ENCODE measurements at places on chromosomes 2 and 18.
A peak's percentile ranks its signal among the peaks of the same experiment; 100 is the strongest.

DNA sequence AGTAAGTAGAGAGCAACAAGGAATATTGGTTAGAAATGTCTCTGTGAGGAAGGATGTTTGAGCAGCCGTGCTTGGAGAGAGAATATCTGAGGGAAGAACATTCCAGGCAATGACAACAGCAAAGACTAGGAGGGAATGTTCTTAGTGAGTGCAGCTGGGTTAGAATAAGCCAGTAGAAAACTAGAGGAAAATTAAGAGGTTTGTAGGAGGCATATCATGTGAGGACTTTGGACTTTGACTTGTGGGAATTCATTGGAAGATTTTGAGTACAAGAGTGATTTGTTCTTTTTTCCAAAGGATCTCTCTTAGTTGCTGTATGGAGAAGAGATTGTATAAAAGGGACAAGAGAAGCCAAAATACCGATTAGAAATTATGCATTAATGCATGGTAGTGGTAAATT lies 47.2 kb downstream of the PPM1B start:
- DNase-seq: no peak

GRCh38 chr2:28842042-28842441 lies 28.1 kb downstream of the TRMT61B start:
- DNase-seq: no peak

DNA sequence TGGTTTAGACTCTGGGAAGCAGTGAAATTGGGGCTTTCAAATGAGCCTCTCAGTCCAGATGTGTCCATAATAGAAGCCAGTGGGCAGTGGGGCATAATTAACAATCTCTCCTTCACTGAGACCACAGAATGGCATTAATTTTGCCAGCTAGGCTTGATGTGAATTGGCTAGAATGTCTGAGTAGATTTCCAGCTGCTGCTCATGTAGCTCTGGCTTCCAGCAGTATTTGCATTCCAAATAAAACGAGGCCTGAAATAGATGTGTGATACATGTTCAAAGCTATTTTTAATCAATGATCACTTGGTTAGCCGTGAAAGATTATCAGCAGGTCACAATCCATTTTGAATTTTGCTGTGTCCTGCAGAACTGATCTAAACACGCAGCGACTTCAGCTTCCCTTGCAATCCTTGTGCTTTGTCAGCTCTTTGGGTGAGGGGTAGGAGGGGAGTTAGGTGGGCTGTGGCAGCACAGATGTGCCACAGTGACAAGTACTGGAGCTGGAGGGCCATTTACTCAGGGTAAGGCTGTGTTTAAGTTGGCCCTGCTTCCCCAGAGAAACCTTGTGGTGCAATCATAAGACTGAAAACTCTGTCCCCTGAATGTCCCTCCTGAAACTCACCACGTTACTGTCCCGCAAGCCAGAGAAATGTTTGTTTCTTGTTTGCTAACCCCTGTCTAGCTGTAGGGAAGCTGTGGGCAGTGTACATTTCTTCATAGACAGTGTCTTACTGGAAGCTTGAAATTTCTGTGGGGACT lies 56.9 kb upstream of the TMEM178A start:
- no peak for DNase-seq

GRCh38 chr2:224769489-224769888 lies 53.3 kb upstream of the CCDC195 start:
- no peak for DNase-seq

GRCh38 chr2:230018153-230018552 lies 50.6 kb downstream of the SLC16A14 start:
- no peak for DNase-seq

DNA sequence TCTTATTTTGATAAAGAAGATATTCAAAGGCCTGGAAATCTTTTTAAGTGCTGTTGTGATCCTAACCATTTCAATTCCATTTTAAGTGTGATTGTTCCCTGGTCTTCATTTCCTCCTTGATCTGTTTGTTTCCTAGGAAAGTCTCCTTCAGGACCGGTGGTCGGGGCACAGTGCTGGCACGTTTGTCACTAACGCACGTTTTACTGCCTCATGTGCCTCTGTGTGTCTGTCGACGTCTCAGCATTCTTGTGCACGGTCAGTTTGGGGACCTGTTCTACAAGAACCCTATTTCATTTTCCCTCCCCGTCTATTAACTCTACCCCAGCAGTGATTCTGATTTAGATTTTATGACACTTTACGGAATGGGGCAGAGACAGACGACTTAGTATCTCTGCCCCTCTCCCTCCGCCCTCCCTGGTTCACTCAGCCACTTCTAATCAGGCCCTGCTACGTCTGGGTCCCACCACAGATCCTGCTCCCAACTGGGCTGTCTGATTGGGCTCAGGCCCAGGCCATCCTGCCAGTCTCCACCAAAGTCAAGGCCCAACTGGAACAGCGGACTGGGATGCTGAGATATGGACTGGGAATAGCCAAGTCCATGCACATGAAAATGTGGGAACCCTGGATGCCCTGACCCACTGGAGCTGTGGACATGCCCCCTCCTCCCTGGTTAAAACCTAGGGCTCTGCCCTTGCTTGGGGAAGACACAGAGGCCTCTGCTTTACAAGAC lies 95.6 kb downstream of the TWIST2 start:
- no peak for DNase-seq

DNA sequence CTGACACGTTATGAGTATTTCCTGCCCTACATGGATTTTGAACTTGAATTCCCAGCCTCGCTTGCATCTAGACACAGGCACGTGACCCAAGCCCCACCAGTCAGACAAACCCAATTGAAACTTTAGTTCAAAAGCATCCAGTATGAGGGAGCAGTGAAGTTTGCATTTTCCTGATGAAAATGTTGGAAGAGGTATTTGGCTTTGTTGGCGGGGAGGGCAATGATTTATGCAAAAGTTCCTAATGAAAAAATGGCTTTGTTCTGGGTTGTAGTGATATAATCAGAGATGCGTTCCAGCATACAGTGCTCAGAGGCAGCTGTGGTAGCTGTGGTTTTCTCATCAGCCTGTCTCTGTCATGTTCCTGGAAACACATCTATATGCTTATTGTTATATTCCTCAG lies 36.8 kb upstream of the CPS1 start:
- DNase-seq: no peak

GRCh38 chr2:20962939-20963557 lies 80.8 kb downstream of the APOB start:
- peak; percentile 45 for DNase-seq

DNA sequence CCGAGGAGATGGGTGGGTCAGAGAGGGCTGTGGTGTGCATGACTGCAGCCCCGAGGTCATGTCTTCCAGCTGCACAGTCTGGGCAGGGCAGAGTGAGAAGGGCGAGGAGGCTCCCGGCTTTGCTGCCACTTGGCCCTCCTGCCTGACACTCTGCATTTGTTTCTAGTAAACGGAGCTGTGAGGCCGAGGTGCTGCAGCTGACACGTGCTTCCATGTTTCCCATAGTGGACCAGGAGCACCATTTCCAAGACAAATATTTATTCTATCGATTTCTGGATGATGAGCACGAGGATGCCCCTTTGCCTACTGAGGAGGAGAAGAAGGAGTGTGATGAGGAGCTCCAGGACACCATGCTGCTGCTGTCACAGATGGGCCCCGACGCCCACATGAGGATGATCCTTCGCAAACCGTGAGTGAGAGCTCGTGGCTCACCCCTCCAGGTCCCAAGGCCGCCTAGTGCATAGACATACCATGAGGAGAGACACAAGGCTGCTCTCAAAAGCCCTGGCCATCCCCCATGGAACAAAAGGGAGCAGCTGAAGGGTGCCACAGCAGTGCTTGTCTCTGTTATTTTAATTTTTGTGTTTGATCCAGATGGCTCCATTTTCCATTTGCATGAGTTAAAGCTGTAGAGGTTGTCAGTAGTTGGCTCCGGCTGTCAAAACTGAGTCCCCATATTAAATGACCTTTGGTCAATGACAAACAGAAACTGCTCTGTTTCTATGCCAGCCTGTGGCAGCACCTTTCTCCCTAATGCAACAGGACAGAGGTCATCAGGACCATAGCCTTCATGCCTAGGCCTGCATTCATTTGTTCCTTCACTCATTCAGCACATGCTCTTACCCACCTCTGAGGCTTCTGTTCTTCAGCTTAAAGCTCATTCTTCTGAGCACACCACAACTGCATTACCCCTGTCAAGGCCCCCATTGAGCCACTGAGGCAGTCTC lies 108.3 kb upstream of the MAP3K20 start:
- DNase-seq: no peak

- no peak for DNase-seq
Measured at GRCh38 chr2:225495706-225496105, 96.2 kb downstream of the NYAP2 start.

DNA sequence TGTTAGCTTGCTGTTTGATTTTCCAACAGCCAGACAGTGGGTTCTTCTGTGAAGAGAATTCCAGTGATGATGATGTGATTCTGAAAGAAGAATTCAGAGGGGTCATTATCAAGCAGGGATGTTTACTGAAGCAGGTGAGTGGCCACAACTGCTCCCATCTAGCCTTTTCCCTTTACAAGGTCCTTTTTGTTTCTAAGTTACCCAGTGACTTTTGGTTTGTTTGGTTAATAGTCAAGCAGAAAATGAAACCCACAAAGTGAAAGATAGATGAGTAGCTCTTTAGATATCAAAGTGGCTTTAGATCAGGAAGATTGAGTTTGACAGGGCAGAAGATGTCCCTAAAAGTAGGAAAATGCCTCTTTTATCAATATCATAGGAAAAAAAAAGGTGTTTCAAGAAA lies 23.3 kb downstream of the PLEK start:
- no peak for DNase-seq

- no peak for DNase-seq
Measured at GRCh38 chr2:164066095-164066494, 330.3 kb upstream of the FIGN start.

DNA sequence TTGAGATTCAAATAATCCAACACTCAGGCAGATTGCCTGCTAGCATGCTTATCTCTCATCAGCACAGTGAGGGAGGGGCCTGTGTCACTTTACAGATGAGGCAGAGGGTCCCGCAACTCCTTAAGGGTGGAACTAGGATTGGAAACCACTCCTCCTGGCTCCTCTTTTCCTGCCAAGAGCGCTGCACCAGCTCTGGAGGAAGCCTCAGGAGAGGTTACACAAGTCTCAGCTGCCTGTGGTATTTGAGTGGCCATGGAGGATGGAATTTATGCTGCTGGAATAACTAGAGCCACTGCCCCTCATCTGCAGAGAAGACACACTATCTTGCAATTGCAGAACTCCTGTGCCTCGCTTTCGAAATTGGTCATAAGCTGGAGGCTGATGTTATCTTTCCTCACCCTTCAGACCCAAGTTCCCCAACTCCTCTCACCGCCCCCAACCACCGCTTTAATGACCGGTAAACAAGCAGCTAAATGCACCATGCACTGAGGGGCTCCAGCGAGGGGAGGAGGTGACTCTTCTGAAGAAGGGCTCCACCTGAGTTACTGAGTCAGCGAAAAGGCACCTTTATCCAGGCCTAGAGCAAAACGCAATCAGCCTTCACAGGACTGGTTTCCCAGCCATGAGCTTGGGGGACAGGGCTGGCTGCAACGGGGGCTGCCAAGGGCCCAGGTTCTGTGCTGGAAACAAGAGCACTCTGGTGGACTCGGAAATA lies 245.8 kb downstream of the SOX11 start:
- no peak for DNase-seq

DNA sequence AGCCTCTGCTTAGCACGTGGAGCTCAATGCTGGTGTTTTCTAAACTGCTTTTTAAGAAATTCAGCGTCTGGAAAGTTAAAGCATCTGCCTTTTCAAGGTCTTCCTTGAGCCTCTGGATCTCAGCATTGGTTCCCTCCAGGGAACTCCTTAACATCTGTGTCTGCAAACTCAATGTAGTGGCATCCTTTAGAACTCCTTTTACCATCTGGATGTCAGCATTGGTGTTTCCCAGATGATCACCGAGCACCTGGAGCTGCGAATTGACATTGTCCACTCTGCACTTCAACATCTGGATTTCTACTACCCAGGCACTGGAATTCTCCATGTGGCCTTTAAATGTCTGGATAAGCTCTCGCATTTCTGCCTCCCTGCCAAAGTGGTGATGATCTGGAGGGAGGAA lies 3.7 kb downstream of the CLEC4F start:
- no peak for DNase-seq

- DNase-seq: no peak
Measured at GRCh38 chr2:181846399-181847197, 44.9 kb upstream of the ITPRID2 start.

DNA sequence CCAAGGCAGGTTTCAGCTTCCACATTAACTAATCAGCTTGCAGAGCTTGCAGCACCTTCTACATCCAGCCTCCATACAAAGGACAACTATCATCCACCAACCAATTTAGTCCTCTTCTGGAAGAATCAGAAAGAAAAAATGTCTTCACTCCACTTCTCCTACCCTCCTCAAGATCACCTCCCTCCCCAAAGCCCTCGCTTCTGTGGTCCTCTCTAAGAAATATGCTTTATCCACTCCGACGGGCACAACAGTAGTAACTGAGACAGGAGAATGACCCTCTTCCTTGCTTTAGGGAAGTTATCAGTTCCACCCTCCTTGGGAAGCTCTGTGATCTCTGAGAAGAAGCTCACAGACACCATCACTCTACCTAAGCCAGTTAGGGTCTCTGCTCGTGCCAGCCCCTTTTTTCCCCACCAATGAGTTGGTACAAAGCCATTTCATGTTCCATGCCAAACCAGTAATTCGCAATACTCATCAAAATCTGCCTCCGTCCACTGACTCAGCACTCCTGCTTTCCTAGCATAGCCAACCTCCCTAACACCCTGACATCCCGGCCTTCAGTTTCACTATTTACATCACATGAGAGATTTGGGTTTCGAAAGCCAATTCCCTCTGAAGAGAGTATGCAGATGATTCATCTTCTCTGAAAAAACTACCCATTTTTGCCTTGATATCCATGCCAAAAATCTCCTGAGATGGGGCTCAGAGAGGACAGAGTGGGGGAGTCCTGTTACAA lies 114.1 kb upstream of the PKDCC start:
- DNase-seq: no peak

DNA sequence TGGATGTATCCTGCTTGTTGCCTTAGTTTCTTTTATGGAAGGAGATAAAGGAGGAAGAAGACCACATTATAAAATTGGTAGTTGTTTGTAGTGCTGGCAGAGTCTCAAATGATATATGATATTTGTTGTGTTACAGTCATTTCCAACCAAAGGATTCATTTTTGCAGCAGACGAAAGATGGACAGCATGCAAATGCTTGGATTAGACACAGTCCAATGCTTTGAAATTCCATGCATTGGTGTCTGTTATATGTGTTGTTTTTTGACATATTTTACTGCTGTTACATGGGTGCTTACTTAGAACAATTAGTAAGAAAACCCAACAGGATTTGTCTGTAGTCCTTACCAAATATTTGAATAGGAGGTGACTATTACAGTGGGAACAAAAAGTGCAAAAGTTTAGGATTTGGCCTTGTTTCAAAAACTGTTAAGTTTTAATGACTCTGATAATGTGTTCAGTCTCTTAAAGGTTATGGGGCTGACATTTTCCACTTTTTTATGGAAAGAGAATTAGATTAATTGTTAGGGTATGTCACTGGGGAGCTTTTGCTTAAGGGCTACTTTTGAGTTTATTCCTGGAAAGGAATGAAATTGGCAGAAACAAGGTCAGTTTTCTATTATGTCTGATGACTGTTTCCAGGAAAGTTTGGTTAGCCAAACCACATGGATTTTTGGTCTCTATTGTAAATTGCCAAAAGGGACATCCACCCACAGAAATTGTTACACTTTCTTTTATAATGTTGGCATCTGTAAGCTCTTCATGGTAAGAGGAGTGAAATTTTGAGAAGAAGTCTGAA lies 229.4 kb upstream of the MMADHC start:
- no peak for DNase-seq

- peak; percentile 13 for DNase-seq
Measured at GRCh38 chr2:6826081-6826913, 39.4 kb downstream of the CMPK2 start.

GRCh38 chr2:142805244-142805643 lies 72.2 kb upstream of the KYNU start:
- DNase-seq: no peak
